ENCODE measurements at places on chromosomes 6 and 20.

DNA sequence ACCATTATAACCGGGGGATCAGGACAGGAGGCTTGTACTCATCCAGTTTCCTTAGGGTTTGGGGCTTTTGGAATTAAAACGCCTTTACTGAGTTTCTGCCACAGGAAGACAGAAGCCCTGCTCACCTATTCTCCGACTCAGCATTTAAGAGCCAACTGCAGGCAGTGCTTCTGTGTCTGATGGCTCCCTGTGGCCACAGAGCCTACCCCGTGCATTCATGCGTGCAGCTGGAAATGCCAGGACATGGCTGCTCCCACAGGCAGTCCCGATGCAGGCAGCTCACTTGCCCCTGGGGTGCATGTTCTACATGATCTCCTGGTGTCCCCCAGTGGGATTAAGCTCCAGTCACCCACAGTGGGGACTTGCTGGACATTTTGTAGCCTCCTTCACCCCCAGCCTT lies 22.2 kb downstream of the ZNF831 start:
- no peak for DNase-seq

DNA sequence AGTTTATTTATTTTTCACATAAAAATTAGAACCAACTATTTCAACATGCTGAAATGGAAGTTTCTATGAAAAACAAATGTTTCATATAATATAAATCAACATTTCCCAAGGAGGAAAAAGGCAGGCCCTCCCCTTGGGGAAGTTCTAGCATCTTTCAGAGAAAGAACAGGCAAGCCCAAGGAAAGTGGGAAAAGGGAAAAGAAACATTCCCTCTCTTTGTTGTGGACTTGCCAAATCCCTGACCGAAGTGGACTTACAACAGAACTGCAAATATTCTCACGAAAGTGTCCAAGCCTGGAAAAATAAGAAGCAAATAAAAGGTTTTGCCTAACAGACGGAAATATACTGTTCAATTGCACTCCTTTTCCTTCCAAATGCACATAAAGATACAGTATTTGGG lies 214.4 kb downstream of the ATXN1 start:
- no peak for DNase-seq

DNA sequence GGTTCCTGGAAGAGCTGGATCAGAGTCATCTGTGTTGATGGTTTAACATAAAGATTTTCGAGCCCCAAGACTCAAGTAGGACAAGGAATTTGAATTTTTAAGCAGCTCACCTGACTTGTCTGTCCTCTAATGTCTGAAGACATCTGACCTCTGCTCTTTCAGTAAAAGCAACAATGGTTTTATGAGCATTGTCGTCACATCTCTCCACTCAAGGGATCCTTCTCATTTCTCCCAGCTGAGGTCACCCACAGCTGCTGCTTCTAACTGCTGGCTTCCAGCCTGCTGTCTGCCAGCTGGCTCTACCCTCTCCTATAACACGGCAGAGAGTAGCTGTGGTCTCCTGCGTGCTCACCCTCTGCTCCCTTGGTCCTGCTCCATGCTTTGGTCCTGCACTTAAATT lies 24.7 kb upstream of the HDAC2 start:
- DNase-seq = peak; percentile 98

GRCh38 chr6:33040157-33040556 lies 30.8 kb upstream of the HLA-DOA start:
- DNase-seq = no peak

DNA sequence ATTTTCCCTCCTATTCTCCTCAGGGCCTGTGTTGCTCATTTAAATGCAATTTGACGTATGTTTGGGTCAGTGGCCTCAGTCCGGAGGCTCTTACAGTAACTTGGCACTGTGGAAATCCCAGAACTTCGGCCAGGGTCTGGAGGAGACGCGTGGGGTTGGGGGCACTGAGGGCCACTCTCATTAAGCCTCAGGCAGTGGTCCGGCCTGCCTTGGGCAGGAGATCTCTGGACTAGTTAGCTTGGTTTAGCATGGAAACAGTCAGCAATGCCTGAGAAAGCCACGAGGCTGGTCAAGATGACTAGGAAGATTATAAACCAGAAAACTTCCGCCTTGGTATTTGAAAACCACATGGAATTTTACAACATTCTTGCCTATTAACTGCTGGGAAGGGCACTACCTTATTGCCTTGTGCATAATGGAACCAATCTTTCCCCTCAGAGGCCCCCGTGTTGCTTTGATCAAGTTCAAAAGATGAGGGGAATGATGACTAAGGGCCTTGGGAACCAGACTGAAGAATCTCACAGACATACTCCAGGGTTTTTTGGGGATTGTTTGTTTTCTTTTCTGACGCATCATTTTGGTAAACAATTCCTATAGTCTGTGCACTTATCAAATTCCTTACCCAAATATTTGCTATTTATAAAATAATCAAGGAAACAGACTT lies 206.0 kb upstream of the PREP start:
- peak; percentile 100 for DNase-seq

DNA sequence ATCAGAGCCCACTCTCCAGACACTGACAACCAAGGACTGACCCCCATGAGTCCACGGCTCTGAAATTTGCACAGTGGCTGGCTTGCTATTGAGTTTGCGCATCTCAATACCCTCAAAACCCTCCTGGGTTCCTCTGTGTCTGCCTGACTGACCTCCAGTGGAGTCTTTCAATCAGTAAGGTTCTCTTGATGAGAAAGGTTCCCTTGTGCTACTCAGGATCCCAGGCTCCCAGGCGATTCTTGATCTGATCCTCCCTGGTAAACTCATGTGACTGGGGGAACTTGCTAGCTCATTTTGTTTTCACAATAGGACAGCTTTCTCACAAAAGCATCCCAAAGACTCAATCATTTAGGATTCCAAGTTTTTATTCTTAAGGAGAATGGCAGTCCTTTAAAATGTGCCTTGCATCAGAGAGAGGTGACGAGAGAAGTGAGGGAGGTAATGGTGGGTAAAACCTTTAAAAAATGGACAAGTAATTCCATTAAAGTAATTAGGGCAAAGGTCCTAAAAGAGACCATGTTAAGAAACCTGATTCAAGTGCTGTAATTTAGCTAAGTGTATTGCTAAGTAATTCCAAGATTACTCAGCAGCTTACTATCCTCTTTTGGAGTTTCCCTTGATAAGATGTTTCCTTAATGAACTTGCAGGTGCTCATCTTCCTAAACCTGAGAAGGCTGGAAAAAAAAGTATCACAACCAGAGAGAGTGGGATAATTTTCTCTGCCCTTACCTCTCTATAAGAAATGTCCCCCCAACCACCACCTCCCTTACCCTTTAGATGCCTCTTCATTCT lies 304.7 kb upstream of the SGK1 start:
- DNase-seq = no peak

- DNase-seq = no peak
Measured at GRCh38 chr6:16064671-16065072, 64.2 kb upstream of the MYLIP start.

- DNase-seq = no peak
Measured at GRCh38 chr20:58208944-58209343, 19.5 kb downstream of the ANKRD60 start.

- peak; percentile 81 for DNase-seq
Measured at GRCh38 chr6:134678436-134678889, 271.4 kb downstream of the ALDH8A1 start.

Measured in EH (cell line).